ENCODE measurements at places on chromosomes 4 and X.

DNA sequence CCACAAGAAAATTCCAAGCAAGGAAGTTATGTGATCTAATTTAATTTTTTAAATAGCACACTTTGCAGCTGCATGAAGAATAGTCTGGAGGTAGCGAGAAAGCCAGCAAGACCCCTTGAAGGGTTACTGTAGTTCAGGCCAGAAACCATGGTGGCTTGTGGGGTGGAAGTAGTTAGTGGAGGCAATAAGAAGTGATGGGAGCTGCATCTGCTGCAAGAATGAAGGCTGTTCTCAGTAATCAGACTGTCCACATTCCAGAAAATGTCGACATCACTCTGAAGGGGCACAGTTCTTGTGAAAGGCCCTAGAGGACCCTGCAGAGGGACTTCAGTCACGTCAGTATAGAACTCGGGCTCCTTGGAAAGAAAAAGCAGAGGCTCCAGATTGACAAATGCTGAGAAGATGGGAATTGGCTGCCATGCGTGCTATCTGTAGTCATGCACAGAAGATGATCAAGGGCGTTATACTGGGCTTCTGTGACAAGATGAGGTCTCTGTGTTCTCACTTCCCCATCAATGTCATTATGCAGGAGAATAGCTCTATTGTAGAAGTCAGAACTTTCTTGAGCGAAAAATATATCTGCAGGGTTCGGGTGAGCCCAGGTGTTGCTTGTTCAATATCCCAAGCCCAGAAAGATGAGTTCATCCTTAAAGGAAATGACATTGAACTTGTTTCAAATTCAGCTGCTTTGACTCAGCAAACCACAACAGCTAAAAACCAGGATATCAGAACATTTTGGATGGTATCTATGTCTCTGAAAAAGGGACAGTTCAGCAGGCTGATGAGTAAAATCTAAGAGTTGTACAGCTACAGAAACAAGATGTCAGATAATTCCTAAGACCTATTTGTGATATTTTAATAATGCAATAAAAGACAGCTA, 254.2 kb downstream of the CBR4 start:
- no peak for DNase-seq

DNA sequence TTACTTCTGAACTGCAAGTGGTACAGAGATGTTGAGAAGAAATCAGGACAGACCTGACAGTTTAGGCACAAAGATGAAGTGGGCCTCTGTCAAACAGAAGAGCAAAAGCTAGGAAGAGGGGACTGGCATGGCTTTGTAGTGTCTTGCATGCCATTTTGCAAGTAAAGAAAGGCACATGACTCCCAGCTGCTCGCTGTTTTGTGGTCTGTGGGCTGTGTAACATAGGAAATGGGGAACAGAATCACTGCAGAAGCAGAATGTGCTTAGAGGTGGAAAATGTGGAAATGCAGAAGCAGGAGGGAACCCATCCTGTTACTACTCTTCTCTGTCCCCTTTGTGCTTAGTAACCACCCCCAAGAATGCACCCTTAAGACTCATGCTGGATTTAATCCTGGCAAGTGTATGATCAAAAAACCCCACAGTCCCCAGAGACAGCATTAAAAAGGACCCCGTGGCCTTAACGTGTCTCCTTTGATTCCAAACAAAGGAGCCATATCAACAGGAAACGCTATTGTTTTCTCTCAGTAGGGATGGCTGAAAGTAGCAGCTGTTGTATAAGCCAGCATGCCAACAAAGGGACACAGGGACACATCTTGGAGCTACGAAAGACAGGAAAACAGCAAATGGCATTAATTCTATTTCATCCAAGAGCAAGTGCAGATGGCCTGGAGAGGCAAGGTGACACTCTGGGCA, 177.6 kb upstream of the GLRA2 start:
- DNase-seq, result no peak

GRCh38 chr4:168716406-168717129, 219.7 kb downstream of the PALLD start:
- no peak for DNase-seq

- DNase-seq, result no peak
Observed at GRCh38 chrX:18016941-18017340, 155.8 kb upstream of the RAI2 start.

- DNase-seq, result no peak
Observed at GRCh38 chr4:15983610-15984009, 20.6 kb upstream of the FGFBP2 start.

GRCh38 chr4:176883681-176884418, 91.1 kb upstream of the VEGFC start:
- DNase-seq, result no peak

- DNase-seq, result no peak
Observed at GRCh38 chrX:7202206-7202605, 54.3 kb upstream of the PUDP start.

Measured in femur (tissue), 1 donor.